ENCODE measurements at places on chromosomes 3 and 15.

GRCh38 chr15:79673416-79674123, 223.2 kb downstream of the MTHFS start:
- peak; percentile 17 for DNase-seq

- DNase-seq, result no peak
Measured at GRCh38 chr3:31880482-31881078, 100.5 kb downstream of the OSBPL10 start.

DNA sequence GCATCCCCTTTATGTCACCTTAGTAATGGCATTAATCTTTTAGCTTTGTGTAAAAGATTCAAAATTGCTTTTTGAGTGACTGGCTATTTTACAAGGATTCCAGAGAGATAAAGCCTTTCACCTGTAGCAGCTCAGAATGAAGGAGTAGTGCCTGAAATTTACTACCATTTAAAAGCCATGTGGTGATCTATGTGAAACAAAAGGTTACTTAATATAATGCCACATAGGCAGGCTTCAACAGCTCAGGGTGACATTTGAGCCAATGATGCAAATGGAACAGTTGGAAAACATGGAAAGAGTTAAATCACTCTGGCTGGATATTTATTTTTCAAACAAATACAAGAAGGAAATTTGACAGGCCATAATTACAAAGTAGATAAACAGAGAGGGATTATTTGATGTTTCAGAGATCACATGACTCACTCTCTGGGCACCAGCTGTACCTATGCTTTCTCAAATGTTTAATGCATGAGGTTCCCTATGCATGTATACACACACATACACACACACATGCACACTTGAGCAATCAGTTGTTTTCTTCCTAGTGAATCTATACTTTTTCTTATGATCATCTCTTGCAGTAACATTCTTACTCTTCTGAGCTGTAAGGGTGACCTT, 171.5 kb downstream of the ZMAT3 start:
- no peak for DNase-seq

GRCh38 chr3:31493149-31493548, 39.6 kb upstream of the STT3B start:
- DNase-seq, result no peak
